ENCODE measurements at places on chromosomes 1 and 21.

- H3K27ac ChIP-seq: no peak overlapping the region
- peaks cover 17% of the 10 kb centered on the region for H3K36me3 ChIP-seq
- H3K4me3 ChIP-seq: no peak overlapping the region
- DNase-seq: no peak
Measured at GRCh38 chr1:228308628-228309325, 97.9 kb downstream of the TRIM11 start.

DNA sequence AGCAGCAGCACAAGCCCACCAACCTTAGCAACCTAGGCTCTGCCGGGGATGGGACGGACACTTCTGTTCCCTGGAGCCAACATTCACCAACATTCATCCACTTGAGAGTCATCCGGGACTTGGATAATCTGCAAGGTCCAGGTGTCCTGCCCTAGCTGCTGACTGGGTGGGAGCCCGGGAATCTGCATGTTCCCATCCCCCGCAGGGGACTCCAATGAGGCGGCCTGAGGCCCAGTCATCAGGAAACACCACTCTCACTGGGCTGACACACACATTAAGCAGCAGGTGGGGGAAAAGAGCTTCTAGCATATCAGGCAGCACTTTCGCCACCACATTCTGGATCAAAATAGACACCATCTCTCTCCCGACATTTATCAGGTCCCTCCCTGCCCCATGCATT lies 38.4 kb upstream of the CCSAP start:
- H3K27ac ChIP-seq: no peak overlapping the region
- no peak for DNase-seq
- H3K36me3 ChIP-seq: no peaks in the 10 kb centered on the region
- no peak overlapping the region for H3K4me3 ChIP-seq
- H3K27me3 ChIP-seq: peaks cover 6% of the 10 kb centered on the region

GRCh38 chr1:17287130-17287776 lies 20.7 kb upstream of the PADI4 start:
- H3K36me3 ChIP-seq: no peaks in the 10 kb centered on the region
- peaks cover 8% of the 10 kb centered on the region for H3K4me1 ChIP-seq
- H3K27ac ChIP-seq: no peak overlapping the region

DNA sequence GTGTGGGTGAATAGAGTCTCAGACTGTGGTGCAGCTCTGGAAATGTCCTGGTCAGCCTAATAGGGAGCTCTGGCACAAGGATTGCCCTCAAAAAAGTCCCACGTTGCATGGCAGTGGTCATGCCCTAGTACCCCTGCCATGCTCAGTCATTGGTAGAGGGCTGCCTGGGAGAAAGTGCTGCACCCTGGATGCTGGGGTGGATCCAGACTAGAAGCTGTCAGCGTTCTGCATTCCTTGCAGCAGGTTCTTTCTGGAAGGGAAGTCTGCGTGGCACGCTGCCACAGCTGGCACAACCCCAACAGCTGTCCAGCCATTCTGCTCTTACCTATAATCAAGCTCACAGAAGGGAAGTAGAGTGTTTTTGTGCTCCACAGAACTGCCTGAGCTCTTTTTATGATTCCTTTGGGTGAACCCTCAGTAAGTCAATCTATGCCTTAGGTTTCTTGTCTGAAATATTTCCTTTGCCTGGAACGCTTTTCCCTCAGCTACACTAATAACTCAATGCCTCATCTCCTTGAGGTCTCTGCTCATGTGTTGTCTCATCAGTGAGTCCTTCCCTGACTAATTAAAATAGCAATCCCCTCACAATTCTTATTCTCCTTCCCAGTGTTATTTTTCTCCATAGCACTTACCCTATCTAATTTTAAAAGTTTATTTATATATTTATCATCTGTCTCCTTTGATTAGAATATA lies 61.5 kb upstream of the JAK1 start:
- no peak overlapping the region for H3K4me3 ChIP-seq
- H3K27ac ChIP-seq: no peak overlapping the region
- peaks cover 4% of the 10 kb centered on the region for H3K27me3 ChIP-seq
- DNase-seq: no peak
- H3K4me1 ChIP-seq: no peaks in the 10 kb centered on the region
- peaks cover 5% of the 10 kb centered on the region for H3K36me3 ChIP-seq

- no peak for DNase-seq
- H3K4me1 ChIP-seq: no peaks in the 10 kb centered on the region
- no peaks in the 10 kb centered on the region for H3K36me3 ChIP-seq
- no peak overlapping the region for H3K4me3 ChIP-seq
Measured at GRCh38 chr1:162081316-162081715, 11.8 kb downstream of the NOS1AP start.

- DNase-seq: no peak
- peaks cover 49% of the 10 kb centered on the region for H3K36me3 ChIP-seq
- H3K4me1 ChIP-seq: peaks cover 38% of the 10 kb centered on the region
- H3K27me3 ChIP-seq: no peaks in the 10 kb centered on the region
Measured at GRCh38 chr1:38018864-38019343, 6.4 kb downstream of the UTP11 start.

- peaks cover 8% of the 10 kb centered on the region for H3K27me3 ChIP-seq
- H3K4me1 ChIP-seq: peaks cover 54% of the 10 kb centered on the region
- DNase-seq: peak; percentile 69
- peak within 1 kb of the TSS; percentile 77 for H3K27ac ChIP-seq
Measured at GRCh38 chr1:16921391-16922185, at the start of gene CROCC. TSS of gene CROCC (plus strand) at chr1:16921931. CDS start at chr1:16922019, 88 bp downstream.

DNA sequence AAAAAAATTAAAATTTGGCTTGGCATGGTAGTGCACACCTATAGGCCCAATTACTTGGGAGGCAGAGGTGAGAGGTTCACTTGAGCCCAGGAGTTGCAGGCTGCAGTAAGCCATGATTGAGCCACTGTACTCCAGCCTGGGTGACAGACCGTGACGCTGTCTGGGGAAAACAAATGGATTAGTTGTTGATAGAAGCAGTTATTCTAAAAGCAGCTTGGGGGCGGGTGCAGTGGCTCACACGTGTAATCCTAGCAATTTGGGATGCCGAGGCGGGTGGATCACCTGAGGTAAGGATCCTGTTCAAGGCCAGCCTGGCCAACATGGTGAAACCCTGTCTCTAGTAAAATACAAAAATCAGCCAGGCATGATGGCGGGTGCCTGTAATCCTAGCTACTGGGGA lies 40.3 kb downstream of the KIF1B start:
- peaks cover 16% of the 10 kb centered on the region for H3K4me1 ChIP-seq
- no peak overlapping the region for H3K4me3 ChIP-seq
- peak; percentile 23 for DNase-seq

DNA sequence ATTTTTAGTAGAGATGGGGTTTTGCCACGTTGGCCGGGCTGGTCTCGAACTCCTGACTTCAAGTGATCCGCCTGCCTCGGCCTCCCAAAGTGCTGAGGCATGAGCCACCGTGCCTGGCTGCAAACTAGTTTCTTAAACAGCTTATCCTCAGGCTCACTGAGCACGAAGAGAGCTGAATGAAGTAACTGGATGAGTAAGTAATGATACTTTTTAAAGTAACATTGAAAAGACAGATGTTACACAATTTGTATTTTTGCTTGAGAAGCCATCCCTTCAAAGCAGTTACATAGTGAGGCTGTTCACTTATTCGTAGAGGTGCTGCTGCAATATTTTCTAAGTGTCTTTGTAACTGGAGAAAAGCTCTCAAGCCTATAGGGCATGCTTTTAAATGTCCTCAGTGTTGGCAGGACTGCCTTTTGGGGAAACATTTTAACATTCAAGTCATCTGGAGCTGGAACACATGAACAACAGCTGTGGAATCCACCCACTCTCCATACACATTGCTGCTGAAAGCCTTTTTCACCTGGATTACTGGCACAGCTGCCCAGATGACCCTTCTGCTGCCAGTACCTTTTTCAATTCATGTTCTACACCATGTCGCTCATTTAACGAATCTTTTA lies 2.7 kb upstream of the YBX1 start:
- peaks cover 34% of the 10 kb centered on the region for H3K4me1 ChIP-seq
- peak overlapping the region; percentile 87 for H3K4me3 ChIP-seq
- peaks cover 17% of the 10 kb centered on the region for H3K36me3 ChIP-seq

GRCh38 chr1:234610061-234610665 lies at the start of gene IRF2BP2:
TSS of gene IRF2BP2 (minus strand) at chr1:234610178. CDS start at chr1:234609494, 684 bp downstream.
- peak; percentile 82 for DNase-seq
- peak within 1 kb of the TSS; percentile 100 for H3K27ac ChIP-seq

DNA sequence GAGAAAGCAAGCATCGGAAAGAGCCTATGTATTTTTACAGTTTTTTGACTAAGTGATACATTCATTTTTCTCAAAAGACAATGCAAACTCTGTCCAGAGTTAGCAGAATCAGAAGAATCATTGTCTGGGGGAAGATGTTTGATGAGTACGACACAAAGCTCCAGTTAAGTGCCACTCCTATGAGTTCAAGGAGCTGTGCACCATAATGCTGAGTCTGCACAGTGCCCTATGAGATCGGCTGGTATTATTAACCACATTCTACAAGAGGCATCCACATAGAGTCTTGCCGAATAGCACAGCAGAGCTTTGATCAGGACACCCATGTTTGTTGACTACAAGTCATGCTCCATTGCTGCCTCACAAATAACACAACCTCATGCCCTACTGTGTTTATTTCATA lies 54.9 kb upstream of the RAP1GAP start:
- peaks cover 55% of the 10 kb centered on the region for H3K36me3 ChIP-seq
- no peaks in the 10 kb centered on the region for H3K27me3 ChIP-seq
- no peak overlapping the region for H3K4me3 ChIP-seq
- no peak for DNase-seq

DNA sequence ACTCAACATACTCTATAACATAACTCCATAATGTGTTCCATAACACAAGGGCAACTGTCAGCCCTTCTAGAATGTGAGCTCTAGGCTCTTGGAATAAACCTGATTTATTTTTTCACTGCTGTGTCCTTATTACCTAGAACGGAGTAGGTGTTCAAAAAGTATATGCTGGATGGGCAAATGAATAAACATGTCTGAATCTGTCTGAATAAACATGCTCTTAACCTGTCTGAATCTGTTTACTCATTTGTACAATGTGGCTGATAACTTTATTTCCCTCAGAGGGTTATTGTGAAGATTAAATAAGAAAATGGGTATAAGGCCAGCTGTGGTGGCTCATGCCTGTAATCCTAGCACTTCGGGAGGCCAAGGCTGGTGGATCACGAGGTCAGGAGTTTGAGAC lies 42.3 kb downstream of the AZIN2 start:
- H3K27me3 ChIP-seq: peaks cover 21% of the 10 kb centered on the region
- H3K4me1 ChIP-seq: peaks cover 43% of the 10 kb centered on the region
- H3K27ac ChIP-seq: peak overlapping the region; percentile 62
- no peak for DNase-seq
- peaks cover 14% of the 10 kb centered on the region for H3K36me3 ChIP-seq

DNA sequence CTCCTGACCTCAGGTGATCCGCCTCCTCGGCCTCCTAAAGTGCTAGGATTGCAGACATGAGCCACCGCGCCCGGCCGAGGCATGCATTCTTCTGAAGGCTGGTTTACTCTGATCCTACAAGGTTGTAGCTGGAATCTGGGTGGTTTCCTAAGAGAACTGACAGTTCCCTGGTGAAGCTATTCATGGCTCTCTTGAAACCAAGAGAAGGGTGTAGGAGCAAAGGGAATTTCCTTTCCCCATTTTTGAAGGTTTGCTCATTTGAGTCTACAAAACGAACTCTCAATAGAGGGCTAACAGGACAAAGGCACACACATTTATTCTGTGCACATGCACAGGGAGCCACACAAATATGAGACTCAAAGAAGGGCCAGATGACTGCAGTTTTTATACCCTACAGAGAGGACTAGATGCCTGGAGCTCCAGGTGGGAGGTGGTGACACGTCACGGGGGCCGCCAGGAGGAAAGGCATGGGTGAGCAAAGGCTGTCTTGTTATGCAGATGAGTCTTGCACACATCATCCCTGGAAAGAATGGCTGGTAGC lies 49.5 kb upstream of the ERRFI1 start:
- peaks cover 39% of the 10 kb centered on the region for H3K4me1 ChIP-seq
- no peak overlapping the region for H3K27ac ChIP-seq
- H3K36me3 ChIP-seq: no peaks in the 10 kb centered on the region

DNA sequence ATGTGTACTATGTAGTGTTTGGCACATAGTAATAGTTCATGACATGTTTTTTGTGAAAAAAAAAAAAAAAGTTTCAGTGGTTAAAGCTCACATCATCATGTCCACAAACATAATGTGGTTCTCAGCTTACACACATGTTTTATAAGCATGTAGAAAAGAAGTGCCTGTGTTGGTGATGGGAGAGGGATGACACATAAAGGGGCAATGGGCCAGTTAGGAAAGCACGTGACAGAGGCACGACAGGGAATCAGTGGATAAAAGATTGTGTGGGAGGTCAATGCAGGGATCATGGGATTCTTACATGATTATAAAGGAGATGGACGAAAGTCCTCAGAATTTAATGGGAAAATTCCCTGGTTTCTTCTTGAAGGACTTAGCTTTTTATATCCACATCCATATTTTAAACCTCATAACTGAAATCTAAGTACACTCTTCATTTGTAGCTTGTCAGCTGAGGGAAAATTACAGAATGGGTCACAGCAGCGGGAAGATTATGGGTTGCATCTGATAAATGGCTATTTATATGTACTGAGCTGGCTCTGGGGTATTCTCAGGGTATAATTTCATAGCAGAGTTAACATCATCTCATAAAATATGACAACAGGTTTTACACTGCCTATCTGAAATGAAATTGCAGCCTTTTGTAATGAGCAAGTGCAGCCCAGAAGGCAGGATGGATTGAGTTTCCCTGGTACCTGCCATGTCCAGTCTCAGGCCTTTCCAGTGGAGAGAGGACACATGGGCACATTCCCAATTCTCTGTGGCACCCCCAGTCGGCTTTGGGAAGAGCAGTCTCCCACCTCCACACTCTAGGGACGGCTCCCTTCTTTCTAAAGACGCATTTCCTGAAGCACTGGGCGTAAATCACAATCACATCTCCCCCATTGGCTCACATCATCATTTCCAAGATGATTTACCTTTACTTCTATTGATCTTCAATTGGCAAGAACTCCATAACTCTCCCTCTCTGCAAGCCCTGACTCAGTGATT lies 42.3 kb upstream of the NHLH2 start:
- H3K27ac ChIP-seq: no peak overlapping the region
- H3K27me3 ChIP-seq: no peaks in the 10 kb centered on the region
- H3K36me3 ChIP-seq: no peaks in the 10 kb centered on the region
- H3K4me3 ChIP-seq: no peak overlapping the region

DNA sequence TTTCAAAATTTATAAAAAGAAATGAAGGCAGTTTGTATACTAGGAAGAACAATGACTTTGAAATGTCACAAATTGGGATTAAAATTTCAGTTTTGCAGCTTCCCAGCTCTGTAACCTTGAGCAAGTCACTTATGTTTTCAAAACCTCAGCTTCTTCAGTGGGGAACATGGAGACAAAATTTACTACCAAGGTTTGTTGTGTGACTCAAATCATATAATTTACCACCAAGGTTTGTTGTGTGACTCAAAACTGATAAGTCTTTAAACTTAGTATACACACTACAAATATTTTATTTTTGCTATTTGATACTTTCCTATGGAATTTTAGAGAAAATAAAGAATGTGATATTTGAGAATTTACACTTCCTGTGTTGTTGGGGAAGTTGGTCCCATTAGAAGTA lies 219.9 kb downstream of the KCTD3 start:
- no peak overlapping the region for H3K4me3 ChIP-seq
- H3K4me1 ChIP-seq: no peaks in the 10 kb centered on the region
- no peak overlapping the region for H3K27ac ChIP-seq
- no peak for DNase-seq

- peaks cover 24% of the 10 kb centered on the region for H3K27me3 ChIP-seq
- H3K36me3 ChIP-seq: no peaks in the 10 kb centered on the region
- peaks cover 20% of the 10 kb centered on the region for H3K4me1 ChIP-seq
- no peak for DNase-seq
Measured at GRCh38 chr1:38129473-38129872, 82.9 kb upstream of the POU3F1 start.

- DNase-seq: no peak
- H3K27me3 ChIP-seq: no peaks in the 10 kb centered on the region
- peaks cover 17% of the 10 kb centered on the region for H3K4me1 ChIP-seq
- H3K27ac ChIP-seq: peak overlapping the region; percentile 56
- no peak overlapping the region for H3K4me3 ChIP-seq
Measured at GRCh38 chr1:68916221-68916902, 419.5 kb upstream of the DEPDC1 start.

Measured in nephron progenitor cell (in vitro differentiated cells).